ENCODE measurements at places on chromosomes 16 and 17.

- no peak for DNase-seq
These were observed 129.8 kb upstream of the RCVRN start for GRCh38 chr17:10034719-10035475.

DNA sequence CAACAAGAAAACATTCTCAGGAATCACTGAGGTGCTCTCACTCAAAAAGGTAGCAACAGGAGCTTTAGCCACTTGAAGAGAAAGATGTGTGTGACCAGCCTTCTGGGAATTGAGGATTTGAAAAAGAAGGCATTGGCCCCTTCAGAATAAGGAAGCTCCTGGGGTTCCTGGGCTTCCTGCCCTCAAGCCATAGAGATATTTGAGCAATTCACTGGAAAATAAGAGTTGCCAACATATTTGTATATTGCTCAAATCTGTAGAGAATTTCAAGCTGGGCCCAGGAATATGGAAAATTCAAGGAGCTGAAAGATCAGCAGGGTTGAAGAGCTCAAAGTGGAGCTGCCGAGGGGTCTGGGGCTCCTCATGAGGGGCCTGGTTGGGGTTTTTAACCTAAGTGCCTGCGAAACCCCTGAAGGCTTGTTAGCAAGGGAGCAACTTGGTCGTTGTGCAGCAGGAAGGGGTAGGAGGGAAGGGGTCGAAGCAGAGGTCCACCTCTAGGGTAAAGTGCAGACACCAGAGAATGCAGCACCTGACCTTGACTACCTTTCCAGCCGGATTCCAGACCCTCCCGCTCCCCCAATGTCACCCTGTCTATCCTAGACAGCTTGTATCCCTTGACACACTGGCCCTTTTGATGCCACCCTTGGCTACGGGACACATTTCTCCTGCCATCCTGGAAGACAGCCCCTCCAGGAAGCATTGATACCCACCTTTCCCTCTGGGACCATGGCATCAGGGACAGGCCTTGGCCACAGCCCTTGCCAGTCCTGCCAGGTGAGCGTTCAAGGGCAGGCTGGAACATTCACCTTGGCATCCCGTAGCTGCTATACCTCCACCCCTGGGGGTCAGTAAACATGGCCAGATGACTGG, 67.6 kb upstream of the SREBF1 start:
- DNase-seq = no peak

GRCh38 chr16:49419862-49420261, 46.3 kb downstream of the C16orf78 start:
- DNase-seq = no peak

DNA sequence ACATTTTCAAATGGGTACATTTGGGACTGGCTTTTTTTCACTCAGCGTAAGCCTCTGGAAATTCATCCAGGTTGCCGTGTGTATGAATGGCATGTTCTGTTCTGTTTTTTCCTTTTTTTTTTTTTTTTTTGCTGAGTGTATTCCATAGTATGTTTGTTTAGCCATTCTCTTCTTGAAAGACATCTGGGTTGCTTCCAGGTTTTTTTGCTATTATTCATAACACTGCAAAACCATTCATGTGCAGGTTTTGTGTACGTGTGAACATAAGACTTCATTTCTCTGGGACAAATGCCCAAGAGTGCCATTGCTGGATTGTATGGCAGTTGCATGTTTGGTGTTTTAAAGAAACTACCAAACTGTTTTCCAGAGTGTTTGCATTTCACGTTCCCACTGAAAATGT, 335.9 kb upstream of the TNRC6C start:
- DNase-seq = no peak

GRCh38 chr16:59013930-59014329, 279.8 kb upstream of the GOT2 start:
- no peak for DNase-seq

- DNase-seq = no peak
These were observed 8.7 kb upstream of the ADAMTS18 start for GRCh38 chr16:77443357-77444146.

DNA sequence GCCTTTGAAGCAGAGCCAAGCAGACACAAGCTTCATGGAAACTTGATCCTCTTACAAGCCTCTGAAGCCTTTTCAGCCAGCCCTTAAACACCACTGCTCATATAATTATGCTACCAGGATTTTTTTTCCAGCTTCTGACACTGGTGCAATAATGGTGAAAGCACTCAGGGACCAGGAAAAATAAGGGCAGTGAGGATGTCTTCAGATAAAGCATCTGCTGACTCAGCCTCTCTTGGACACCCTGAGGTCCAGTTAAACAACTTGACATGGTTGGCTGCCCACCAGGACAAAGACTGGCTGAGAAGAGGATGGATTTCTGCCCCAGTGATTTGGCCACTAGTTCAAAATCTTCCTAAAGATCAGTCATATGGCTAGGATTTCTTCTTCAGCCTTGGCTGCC, 124.2 kb upstream of the N4BP1 start:
- DNase-seq = no peak

- DNase-seq = no peak
These were observed 600 bp upstream of the BLTP2 start for GRCh38 chr17:28645576-28645939.

GRCh38 chr17:50661795-50662391, 27.2 kb downstream of the ABCC3 start:
- no peak for DNase-seq

- DNase-seq = peak; percentile 95
These were observed 660 bp upstream of the PRRT2 start for GRCh38 chr16:29811170-29811895.

DNA sequence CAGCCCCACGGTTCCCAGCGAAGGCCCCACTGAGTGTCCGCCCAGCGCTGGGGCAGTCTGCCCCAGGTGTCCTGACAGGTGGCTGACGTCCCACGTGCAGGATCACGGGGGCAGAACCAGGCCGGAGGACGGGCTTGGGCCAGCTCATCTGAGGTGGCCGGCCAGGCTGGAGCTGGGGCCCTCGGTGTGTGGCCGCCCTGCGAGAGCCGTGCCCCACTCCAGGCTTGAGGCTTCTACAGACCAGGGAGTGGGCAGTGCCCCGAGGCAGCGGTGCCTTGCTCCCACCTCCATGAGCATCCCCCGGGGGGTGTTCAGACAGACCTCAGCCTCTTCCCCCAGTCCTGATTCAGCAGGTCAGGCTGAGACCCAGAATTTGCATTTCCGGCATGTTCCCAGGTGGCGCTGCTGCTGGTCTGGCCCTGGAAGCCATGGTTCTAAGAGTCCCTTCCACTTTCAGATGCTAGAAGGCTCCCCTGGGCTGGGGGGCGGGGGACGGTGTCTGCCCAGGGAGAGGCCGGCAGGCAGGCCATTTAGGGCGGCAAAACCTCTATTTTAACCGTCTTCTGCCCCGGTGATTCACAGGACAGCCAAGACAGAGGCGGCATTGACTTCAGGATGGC, 35.4 kb upstream of the PABPN1L start:
- no peak for DNase-seq

GRCh38 chr16:83951544-83951943, 1.5 kb upstream of the OSGIN1 start:
- DNase-seq = no peak

- peak; percentile 69 for DNase-seq
These were observed 7.6 kb downstream of the MYO1C start for GRCh38 chr17:1484676-1485422.

DNA sequence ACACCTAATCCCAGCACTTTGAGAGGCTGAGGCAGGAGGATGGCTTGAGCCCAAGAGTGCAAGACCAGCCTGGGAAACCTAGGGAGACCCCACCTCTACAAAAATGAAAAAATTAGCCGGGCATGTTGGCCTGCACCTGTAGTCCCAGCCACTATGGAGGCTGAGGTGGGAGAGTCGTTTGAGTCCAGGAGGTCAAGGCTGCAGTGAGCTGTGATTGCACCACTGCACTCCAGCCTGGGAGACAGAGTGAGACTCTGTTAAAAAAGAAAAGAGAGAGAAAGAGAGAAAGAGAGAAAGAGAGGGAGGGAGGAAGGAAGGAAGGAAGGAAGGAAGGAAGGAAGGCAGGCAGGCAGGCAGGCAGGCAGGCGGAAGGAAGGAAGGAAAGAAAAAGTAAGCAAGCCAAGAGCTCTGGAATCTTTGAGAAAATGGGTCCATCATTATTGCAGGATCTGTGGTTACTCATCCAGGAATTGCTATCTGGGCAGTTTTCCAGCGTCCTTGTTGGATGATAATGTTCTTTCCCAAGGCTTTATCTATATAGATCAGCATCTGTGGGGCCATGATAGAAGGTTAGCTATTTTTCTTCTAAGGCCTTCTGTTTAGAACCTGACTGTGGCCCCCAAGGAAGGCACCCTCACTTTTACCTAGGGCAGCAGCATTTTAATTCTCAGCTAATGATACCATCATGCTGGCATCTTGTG, 533.2 kb upstream of the CDH5 start:
- no peak for DNase-seq

DNA sequence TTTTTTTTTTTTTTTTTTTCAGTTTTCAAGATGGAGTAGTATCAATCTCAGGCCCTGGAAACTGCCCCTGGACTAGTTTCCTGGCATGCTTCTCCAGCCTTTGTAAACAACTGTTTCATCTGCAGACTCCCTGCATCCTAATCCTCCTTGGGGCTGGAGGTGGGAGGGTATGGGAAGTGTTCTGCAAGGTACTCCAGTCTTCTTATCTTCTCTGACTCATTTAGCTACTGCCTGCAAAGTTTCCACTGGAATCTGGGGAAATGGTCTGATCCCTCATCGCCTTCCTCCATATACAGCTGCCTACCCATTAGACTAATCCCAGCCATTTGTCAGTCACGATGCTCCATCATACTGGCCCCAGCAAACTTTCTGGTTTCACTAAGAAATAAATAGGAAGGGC, 21.5 kb downstream of the COPZ2 start:
- DNase-seq = no peak

- DNase-seq = no peak
These were observed 135.7 kb upstream of the C16orf82 start for GRCh38 chr16:26930786-26931581.

All from sciatic nerve (tissue), 2 donors.